ENCODE measurements at places on chromosomes 6 and 20.

DNA sequence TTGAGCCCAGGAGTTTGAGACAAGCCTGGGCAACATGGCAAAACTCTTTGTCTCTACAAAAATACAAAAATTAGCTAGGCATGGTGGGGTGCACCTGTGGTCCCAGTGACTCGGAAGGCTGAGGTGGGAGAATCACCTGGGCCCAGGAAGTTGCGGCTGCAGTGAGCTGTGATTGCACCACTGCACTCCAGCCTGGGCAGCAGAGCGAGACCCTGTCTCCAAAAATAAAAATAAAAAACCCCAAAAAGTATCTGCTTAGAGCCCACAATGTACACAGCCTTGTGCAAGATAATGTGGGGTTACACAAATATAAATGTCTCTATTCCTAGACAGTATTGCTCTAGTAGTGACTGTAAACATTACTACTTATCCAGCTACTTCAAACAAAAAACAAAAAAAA, 5.9 kb downstream of the ESF1 start:
- DNase-seq: no peak

- DNase-seq: peak; percentile 52
Observed at GRCh38 chr20:51331481-51331880, 211.0 kb downstream of the NFATC2 start.

DNA sequence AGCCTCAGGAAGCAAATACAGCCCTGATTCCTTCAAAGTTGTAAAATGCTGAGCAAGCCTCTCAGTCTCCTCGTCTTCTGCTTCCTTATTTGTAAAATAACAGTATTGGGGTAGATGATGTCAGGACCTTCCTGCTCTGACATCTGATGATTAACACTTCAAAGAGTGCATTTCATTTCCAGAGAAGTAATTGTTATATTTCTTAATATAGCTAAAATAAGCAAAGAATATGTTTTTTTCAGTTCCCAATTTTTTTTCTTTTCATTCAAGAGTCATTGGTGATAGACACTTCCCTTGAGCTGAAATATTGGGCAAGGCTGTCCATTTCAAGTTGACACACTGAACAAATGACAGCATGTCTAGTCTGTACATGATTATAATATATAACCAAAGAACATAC, 53.4 kb downstream of the SLX4IP start:
- DNase-seq: no peak

GRCh38 chr6:139060332-139060731, 31.8 kb downstream of the ABRACL start:
- no peak for DNase-seq

- DNase-seq: no peak
Observed at GRCh38 chr6:153625089-153625488, 414.0 kb upstream of the OPRM1 start.

GRCh38 chr6:139768196-139768595, 393.7 kb upstream of the CITED2 start:
- no peak for DNase-seq

- no peak for DNase-seq
Observed at GRCh38 chr6:104326173-104327001, 533.3 kb downstream of the HACE1 start.

GRCh38 chr6:93992976-93993375, 573.6 kb upstream of the EPHA7 start:
- no peak for DNase-seq

DNA sequence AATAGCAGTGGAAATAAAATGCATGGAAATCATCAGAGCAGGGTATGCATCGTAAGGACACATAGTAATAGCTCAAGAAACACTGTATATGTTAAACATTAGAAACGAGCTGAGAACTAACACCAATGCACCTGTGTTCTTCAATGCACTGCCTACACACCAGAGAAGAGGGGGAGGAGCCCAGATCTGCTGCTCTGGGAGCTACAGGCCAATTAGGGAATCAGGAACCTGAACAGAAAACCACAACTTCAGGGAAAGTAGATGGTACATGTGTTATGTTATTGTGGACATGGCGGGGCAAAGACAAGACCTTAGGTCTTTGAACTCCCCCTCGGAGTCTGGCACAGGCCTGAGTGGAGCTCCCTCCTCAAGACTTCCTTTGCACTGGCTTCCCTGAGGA, 39.7 kb downstream of the RIPOR3 start:
- no peak for DNase-seq

DNA sequence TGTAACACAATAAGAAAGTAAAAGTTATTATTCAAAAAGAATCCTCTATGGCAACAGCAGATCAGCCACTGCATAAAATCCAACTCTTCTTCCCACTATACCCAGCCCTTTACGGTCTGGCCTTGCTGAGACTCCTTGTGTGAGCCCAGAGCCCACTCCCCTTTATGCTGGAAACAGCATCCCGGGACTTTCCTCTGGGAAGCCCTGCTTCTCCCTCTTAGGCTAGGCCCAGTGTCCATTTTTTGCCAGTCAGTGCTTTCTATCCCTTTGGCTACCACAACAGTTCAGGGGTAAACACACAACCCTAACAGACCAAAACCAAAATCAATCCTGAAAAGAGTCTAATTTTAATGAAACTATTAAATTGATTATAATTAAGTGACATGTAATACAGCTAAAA, 20.6 kb downstream of the FKBP5 start:
- no peak for DNase-seq

Measured in natural killer cell treated with Interleukin-12 subunit alpha and Interleukin-12 subunit beta and Interleukin-15 and Interleukin-18, amount 100 ng/mL, for 72 hours (primary cell).